Suppressor macrophage treated with lipopolysaccharide for 1 hour (primary cell): ENCODE measurements at places on chromosomes 13 and 19.
A peak's percentile ranks its signal among the peaks of the same experiment; 100 is the strongest.

DNA sequence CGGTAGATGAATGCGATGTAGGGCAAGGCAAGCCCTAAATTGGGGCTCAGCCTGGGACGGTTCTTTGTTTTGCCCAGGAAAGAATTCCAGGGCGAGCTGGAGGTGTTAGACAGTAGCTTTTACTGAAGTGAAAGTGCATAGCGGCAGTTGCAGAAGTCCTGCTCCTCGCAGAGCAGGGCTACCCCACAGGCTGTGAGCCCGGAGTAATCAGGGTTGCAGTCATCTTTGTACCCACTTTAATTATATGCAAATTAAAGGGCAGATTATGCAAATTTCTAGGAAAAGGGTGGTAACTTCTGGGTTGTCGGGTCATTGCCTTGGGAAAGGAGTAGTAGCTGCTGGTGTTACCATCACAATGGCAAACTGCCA is 30.5 kb downstream of the VAV1 start:
- DNase-seq: peak; percentile 96

- peak; percentile 47 for DNase-seq
Measured at GRCh38 chr19:17025991-17026658, 485 bp downstream of the CPAMD8 start.

GRCh38 chr13:97058391-97058790 is 64.1 kb upstream of the OXGR1 start:
- no peak for DNase-seq

- DNase-seq: no peak
Measured at GRCh38 chr13:50677687-50678463, 165.6 kb downstream of the DLEU7 start.

GRCh38 chr19:17136617-17137016 is 61.0 kb downstream of the MYO9B start:
- no peak for DNase-seq

DNA sequence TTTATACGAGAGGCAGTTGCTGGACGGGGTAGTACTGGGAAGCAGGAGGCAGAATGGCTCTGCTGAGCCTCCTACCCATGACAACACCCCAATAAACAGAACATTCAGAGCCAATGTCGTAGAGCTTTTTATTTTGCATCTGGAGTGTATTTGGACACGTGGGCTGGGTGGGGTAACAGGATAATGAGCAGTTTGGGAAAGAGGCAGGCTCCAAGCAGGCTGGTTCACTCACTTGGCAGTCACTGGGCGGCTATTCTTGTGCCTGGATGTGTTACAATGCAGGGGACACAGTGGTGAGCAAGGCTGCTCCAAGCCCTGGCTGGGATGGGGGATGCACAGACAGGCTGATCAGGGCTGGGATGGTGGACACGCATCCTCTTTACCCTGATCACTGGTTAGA is 9.5 kb downstream of the ACTMAP start:
- no peak for DNase-seq

- no peak for DNase-seq
Measured at GRCh38 chr13:100773429-100773828, 98.8 kb upstream of the TMTC4 start.

DNA sequence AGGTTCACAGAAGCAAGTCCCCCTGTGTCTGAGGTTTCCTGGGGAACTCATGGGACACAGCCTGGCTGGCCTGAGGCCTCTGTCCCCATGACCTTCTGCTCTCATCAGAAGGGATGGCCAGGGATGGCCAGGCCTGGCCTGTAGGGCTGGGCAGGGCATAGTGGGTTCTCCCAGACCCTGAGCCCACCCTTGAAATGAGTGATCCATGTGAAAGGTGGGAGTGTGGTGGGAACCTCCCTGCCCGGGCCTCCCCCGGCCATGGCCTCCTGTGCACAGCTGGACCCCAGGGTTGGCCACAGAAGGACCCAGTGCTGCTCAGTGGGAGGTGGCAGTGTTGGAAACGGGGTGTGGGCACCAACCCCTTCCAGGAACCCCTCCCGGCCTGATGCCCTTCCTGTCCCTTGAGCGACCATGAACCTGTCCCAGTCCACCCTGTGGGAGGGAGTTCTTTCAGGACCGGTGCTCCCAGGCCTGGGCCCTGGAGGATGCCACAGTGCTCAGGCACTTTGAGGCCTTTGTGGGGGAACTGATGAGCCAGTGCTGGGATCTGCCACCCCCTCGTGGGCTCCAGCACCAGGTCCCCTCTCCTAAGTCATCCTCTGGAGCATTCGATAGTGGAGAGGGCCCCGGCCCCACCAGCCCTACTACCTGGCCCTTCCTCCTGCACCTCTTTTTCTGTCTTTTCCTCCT is 15.5 kb upstream of the ZNF14 start:
- DNase-seq: no peak

- DNase-seq: no peak
Measured at GRCh38 chr13:73850104-73850873, 283.9 kb downstream of the KLF12 start.

DNA sequence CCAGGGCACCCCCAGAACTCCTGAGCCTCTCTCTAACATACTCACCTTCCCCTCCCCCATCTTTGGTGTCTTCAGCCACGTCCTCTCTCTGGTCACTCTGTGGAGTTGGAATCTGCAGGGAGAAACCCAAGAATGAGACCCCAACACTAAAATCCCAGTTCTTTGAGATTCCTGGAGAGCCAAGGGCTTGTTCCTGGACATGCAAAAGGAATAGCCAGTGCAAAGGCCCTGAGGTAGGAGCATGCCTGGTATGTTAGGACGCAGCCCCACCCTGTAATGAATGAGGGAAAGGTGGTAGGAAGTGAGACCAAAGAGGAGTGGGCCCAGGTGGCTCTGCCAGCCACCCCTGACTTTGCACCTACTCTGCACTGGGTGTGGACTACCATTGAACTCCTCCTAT is 2.4 kb upstream of the LPAR2 start:
- no peak for DNase-seq

DNA sequence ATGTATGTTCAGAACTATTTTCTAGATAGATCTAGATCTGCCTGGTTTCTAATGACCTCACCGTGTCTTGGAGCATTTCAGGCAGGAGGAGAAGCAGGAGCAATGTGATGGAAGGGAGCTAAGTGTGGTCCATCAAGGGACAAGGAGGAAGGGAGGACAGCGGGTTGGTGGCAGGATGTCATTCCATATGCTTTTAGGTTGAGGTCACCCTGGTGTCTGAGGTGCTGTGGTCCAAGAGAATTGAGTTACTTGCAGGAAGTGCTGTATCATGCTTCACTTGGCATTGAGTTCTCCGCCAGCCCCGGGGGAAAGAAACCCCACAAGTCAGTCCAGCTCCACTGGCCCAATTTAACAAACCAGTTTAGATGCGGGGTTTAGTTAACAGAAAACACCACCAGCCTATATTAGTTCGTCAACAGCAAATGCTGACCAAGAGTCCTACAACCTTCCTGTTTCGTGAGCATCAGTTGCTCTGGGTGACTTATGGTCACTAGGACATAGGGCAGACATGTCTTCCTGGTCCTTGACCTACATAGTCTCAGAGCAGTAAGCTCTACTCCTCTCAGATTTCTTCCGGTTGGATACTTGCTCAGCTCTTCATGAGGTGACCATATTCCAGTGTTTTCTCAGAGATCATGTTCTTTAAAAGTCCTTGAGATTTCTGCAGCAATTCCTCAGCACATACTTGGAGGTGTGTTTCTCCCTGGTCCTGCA is 79.4 kb downstream of the MBNL2 start:
- DNase-seq: no peak

DNA sequence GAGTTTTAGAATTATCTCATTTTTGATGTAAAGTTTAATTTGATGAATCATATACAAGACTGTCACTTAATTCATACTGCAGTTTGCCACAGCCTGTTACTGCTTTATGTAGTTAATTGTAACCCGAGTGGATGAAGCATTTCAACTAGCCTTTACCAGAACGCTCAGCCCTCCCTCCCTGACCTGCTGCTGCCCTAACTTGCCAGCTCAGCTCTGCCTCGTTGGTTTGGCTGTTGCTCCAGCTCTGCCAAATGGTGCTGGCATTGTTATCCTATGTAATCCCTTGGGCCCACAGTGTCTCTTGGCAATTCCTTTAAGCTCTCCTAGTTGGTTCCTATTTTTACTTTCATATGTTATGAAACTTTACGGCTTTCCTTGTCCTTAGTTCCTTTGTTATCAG is 113.3 kb downstream of the LMO7 start:
- no peak for DNase-seq

DNA sequence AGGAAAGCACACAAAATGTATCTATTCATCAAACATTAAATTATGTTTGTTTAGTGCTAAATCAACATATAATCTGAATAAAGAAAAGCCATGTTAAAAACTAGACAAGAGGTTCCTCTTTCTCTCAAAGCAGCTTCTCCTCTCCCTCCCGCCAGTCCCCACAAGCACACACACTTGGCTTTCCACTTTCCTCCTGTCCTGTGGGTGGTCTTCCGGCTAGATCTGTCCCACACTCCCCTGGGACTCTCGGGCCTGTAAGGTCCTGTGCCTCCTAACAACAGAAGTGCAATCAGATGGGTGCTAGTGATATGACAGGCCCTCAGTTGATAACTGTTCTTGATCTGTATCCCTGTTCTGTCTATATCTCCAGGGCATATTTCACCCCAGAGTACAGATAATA is 45.6 kb upstream of the RAP2A start:
- DNase-seq: no peak

GRCh38 chr19:7706188-7706954 is 4.4 kb upstream of the FCER2 start:
- peak; percentile 73 for DNase-seq

DNA sequence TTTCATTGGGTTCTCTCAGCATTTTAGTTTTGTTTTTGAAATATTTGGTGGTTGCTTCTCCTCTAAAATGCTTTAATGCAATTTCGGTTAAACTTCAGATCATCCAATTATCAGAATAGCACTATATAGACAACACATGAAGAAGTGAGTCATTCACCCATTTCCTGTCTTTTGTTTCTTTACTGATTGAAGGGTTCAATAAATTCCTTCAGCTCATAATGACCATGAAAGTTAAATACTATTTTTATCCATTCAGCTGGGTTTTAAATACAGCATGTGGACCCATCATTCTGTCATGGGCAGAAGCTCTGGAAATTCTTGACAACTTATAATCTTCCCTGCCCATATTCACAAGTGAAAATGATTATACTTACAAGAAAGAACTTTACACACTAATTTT is 187.2 kb downstream of the ITGBL1 start:
- DNase-seq: no peak

DNA sequence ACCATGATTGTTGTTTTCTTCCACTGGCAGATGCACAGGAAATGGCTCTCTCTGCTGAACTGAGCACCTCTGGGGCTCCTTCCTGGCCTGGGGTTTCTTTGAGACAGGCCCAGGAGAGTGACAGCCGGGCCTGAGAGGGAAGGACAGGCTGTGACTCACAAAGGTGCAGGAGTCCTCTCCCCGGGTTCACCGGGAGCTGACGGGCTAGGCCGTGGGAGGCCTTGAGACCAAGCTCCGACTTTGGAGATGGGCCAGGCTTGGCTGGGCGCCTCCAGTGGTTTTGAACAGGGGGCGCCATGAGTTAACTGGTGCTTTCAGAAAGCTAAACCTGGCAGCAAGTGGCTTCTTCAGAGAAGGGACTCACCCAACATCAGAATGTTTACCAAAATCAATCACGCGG is 143.4 kb downstream of the URI1 start:
- no peak for DNase-seq

- DNase-seq: peak; percentile 0
Measured at GRCh38 chr13:93859716-93860115, 619.8 kb downstream of the DCT start.

DNA sequence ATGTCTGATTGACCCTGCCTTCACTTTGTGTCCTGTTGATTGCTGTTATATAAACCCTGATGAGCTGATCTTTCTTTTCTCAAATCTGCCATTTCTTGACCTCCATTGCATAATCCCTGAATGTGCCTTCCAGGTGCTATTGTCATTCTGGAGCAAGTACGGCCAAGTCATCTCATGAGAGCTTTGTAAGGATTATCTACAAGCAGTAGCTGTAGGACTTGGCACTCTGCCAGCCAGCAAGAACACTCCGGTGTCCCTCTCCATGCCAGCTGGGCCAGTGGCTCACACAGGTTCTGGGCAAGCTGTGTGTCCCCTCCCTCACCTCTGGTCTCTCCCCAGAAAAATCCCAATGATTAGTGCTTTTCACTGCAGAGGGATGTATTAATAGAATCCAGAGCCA is 348.1 kb downstream of the FOXO1 start:
- no peak for DNase-seq

- no peak for DNase-seq
Measured at GRCh38 chr19:39301021-39301420, 4.8 kb downstream of the IFNL1 start.

GRCh38 chr19:41328157-41328841 is 18.3 kb downstream of the CCDC97 start:
- peak; percentile 63 for DNase-seq

- DNase-seq: peak; percentile 4
Measured at GRCh38 chr13:66546534-66547379, 683.4 kb downstream of the PCDH9 start.

- no peak for DNase-seq
Measured at GRCh38 chr13:107574517-107575210, 640.7 kb downstream of the LIG4 start.
